ENCODE measurements at places on chromosomes 2 and 18. TPM values are rescaled to one million over a fixed set of nuclear protein-coding genes. Genes with fewer than 3 reads are reported as not detected.

EMILIN2 gene
- total RNA-seq: 10.6 TPM

DNA sequence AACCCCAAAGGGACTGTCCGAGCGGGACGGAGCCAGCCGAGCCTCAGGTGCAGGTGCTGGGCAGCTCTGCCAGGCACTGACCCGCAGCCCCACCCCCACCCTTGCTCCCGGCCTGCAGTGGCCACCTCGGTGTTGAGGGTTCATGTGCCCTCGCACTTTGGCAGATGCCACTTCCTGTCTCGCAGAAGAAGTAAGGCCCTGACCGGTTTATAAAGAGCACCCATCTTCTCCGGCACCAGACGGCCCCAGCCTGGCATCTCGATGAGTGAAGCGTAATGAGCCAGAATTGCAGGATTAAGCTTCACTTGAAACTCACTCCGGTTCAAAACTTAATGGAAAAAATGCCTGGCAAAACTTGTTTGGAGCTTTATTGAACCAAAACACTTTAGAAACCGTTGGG is 10.9 kb upstream of the NFATC1 start:
- H3K36me3 ChIP-seq: no peaks in the 10 kb centered on the region
- no peak overlapping the region for H3K4me3 ChIP-seq
- H3K4me1 ChIP-seq: no peaks in the 10 kb centered on the region
- H3K27me3 ChIP-seq: peaks cover 19% of the 10 kb centered on the region
- no peak for DNase-seq

GPR39 gene
- total RNA-seq: 14.5 TPM

CRYGA gene
- not detected for total RNA-seq

DNA sequence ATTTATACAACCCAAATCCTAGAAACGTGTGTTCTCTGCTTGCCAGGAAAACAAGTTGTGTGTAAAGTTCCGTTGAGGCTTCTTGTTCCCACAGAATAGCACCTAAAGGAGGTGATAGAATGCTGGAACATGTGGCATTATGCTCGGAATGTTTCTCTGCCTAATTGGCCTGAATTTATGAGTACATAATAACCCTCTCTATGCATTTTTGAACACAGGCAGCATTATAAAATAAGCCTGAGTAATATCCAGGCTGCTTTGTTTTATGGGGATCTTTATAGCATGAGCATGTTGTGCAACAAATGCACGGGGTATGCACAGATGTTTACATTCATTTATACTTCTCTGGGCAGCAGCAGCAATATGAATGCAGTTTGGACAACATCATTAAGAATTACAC is 385.7 kb downstream of the MBD2 start:
- no peaks in the 10 kb centered on the region for H3K36me3 ChIP-seq
- H3K4me3 ChIP-seq: no peak overlapping the region
- H3K27ac ChIP-seq: no peak overlapping the region
- no peaks in the 10 kb centered on the region for H3K27me3 ChIP-seq

MRPL33 gene
- total RNA-seq: 206 TPM

CHST10 gene
- total RNA-seq: 14.3 TPM

GKN1 gene
- 0.53 TPM for total RNA-seq

DNA sequence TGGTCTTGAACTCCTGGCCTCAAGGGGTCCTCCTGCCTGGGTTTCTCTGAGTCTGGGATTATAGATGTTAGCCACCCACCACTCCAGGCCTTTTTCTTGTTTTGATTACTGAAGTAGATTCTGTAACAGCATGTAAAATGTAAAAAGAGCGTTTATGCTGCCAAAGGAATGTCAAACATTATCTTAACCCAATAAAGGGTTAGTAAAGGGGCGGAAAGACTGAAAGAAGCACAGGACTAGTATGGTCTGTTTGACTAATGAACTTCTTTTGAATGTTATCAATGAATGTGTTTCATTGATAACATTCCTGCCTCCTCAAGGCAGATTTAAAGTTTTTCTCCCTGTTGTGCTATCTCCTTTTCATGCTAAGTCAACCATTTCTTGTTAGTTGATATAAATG is 29.4 kb downstream of the GPD2 start:
- H3K27ac ChIP-seq: peak overlapping the region; percentile 59
- H3K4me3 ChIP-seq: no peak overlapping the region
- no peaks in the 10 kb centered on the region for H3K27me3 ChIP-seq
- H3K36me3 ChIP-seq: no peaks in the 10 kb centered on the region
- H3K4me1 ChIP-seq: peaks cover 28% of the 10 kb centered on the region

CD8A gene
- total RNA-seq: not detected

GATA6 gene
- 125 TPM for total RNA-seq

TNFRSF11A gene
- total RNA-seq: 11.0 TPM

GRCh38 chr2:27808418-27808817 is 36.9 kb downstream of the MRPL33 start:
- H3K4me3 ChIP-seq: no peak overlapping the region
- no peaks in the 10 kb centered on the region for H3K27me3 ChIP-seq
- H3K36me3 ChIP-seq: no peaks in the 10 kb centered on the region
- H3K4me1 ChIP-seq: no peaks in the 10 kb centered on the region
- H3K27ac ChIP-seq: no peak overlapping the region
- no peak for DNase-seq

CHCHD5 gene
- 19.1 TPM for total RNA-seq

PRKCE gene
- 6.1 TPM for total RNA-seq

- no peak for DNase-seq
- peaks cover 5% of the 10 kb centered on the region for H3K27me3 ChIP-seq
- H3K27ac ChIP-seq: no peak overlapping the region
These were observed 168.6 kb downstream of the KLHL29 start for GRCh38 chr2:23553561-23553960.

DNA sequence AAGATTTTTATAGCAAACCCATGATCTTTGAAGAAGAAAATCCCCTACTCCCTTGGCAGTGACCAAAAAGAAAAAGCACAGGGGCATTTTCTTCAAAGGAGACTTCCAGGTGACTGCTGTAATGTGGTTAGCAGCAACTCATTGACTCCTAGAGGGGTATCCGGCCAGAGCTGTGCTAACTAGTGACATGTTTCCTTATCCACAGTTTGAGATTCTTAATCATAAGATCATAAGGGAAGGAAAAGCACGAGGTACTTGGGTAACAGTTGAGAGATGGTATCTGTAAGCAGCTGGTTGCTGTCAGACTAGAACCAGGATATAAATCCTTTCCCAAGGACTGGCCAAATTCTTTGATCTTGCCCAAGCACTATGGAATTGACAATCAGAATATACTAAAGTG is 124.7 kb downstream of the MREG start:
- no peak for DNase-seq
- H3K4me3 ChIP-seq: no peak overlapping the region
- peaks cover 6% of the 10 kb centered on the region for H3K4me1 ChIP-seq
- no peak overlapping the region for H3K27ac ChIP-seq

NAPG gene
- 42.1 TPM for total RNA-seq

TXNL1 gene
- 74.7 TPM for total RNA-seq

- DNase-seq: no peak
- no peak overlapping the region for H3K4me3 ChIP-seq
- H3K27me3 ChIP-seq: peaks cover 99% of the 10 kb centered on the region
- H3K4me1 ChIP-seq: peaks cover 6% of the 10 kb centered on the region
- no peaks in the 10 kb centered on the region for H3K36me3 ChIP-seq
- H3K27ac ChIP-seq: no peak overlapping the region
These were observed 3.3 kb downstream of the PAX3 start for GRCh38 chr2:222295368-222296062.

DNA sequence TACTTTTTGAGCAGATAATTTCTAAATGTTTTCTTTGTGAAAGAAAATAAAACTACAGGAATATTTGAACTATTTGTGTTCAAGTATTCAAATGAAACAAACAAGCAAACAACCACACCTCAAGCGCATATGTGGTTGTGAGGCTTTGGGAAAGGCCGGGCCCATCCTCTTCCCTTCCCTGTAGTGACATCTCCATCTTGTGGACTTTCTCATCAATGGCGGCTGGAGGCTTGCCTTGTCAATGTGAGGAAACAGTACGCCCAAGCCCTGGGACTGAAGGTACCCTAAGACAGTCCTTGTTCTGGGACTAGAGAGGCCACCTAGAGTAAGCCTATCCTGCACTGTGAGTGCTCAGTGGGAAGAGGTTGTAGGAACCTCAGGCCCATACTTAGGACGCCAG is 166.8 kb downstream of the TPGS2 start:
- no peak overlapping the region for H3K4me3 ChIP-seq
- no peaks in the 10 kb centered on the region for H3K27me3 ChIP-seq

GRCh38 chr18:56841836-56842235 is 190.7 kb downstream of the WDR7 start:
- no peaks in the 10 kb centered on the region for H3K27me3 ChIP-seq
- no peaks in the 10 kb centered on the region for H3K36me3 ChIP-seq
- H3K4me1 ChIP-seq: no peaks in the 10 kb centered on the region
- H3K27ac ChIP-seq: no peak overlapping the region
- no peak overlapping the region for H3K4me3 ChIP-seq
- no peak for DNase-seq

GRCh38 chr18:28005164-28005563 is 171.8 kb downstream of the CDH2 start:
- no peaks in the 10 kb centered on the region for H3K4me1 ChIP-seq
- DNase-seq: no peak
- H3K36me3 ChIP-seq: no peaks in the 10 kb centered on the region
- H3K27ac ChIP-seq: no peak overlapping the region
- no peaks in the 10 kb centered on the region for H3K27me3 ChIP-seq

- no peak overlapping the region for H3K4me3 ChIP-seq
- DNase-seq: peak; percentile 36
- no peaks in the 10 kb centered on the region for H3K27me3 ChIP-seq
- H3K27ac ChIP-seq: peak overlapping the region; percentile 55
These were observed 4.7 kb downstream of the EPG5 start for GRCh38 chr18:45962461-45962860.

- peaks cover 6% of the 10 kb centered on the region for H3K4me1 ChIP-seq
- H3K27me3 ChIP-seq: no peaks in the 10 kb centered on the region
- H3K27ac ChIP-seq: no peak overlapping the region
- DNase-seq: no peak
These were observed 198.2 kb downstream of the TGIF1 start for GRCh38 chr18:3648200-3648599.

GRCh38 chr2:226656367-226656766 is 143.3 kb downstream of the IRS1 start:
- no peaks in the 10 kb centered on the region for H3K36me3 ChIP-seq
- peak overlapping the region; percentile 4 for H3K27ac ChIP-seq
- H3K27me3 ChIP-seq: no peaks in the 10 kb centered on the region
- no peak overlapping the region for H3K4me3 ChIP-seq

DNA sequence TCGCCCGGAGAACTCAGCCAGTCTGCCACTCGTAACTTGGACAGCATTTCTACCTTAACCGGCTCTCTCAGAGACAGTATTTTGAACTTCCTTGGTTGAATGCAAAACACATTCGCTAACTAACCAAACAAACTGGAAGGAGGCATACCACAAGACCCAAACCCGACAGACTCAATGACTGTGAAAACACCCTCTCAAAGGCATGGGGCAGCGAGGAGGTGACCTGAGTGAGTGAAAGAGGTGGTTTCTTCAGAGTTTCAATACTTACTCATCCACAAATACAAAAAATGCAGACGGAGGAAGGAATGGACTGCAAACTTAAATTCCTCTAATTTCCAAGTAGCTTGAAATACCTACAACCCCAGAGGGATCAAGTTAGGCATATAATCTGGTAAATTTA is 132.9 kb downstream of the GAREM1 start:
- H3K4me1 ChIP-seq: no peaks in the 10 kb centered on the region
- no peak overlapping the region for H3K4me3 ChIP-seq
- no peaks in the 10 kb centered on the region for H3K36me3 ChIP-seq
- no peaks in the 10 kb centered on the region for H3K27me3 ChIP-seq
- no peak overlapping the region for H3K27ac ChIP-seq

DNA sequence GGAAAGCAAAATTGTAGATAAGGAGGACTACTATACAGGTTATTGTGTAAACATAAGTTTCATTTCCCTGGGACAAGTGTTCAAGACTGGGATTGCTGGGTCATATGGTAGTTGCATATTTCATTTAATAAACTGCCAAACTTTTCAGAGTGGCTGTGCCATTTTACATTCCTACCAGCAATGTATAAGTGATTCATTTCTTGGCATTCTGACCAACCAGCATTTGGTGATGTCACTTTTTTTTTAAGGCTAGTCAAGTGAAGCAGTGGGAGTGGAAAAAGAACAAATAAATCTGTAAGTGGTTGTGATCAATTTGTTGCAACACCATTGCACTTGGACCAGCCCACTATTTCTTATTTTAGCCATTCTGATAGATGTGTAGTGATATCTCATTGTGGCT is 5.2 kb upstream of the CHCHD5 start:
- no peaks in the 10 kb centered on the region for H3K27me3 ChIP-seq
- H3K4me1 ChIP-seq: peaks cover 7% of the 10 kb centered on the region
- DNase-seq: no peak
- H3K36me3 ChIP-seq: no peaks in the 10 kb centered on the region

GRCh38 chr2:175147186-175147585 is 20.8 kb downstream of the ATF2 start:
- DNase-seq: no peak
- no peak overlapping the region for H3K27ac ChIP-seq
- no peaks in the 10 kb centered on the region for H3K27me3 ChIP-seq
- no peaks in the 10 kb centered on the region for H3K4me1 ChIP-seq

KCNS3 gene
- 5.1 TPM for total RNA-seq

DNA sequence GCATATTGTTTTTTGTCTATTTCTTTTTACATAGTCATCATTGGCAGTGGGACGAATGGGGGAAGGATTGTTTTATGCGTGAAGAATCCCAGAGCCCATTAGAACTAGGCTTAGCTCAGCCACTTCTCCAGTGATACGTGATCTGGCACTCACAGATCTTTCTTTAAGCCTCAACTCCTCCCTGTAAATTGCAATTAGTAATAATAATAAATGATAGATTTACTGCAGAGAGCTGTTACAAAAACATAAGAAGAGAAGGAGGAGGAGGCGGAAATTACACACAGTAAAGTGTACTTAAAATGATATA is 629.3 kb downstream of the NRXN1 start:
- no peak for DNase-seq
- no peaks in the 10 kb centered on the region for H3K27me3 ChIP-seq
- no peaks in the 10 kb centered on the region for H3K36me3 ChIP-seq
- peaks cover 4% of the 10 kb centered on the region for H3K4me1 ChIP-seq
- H3K27ac ChIP-seq: no peak overlapping the region

GRCh38 chr2:221551864-221552263 is 20.2 kb downstream of the EPHA4 start:
- H3K27me3 ChIP-seq: no peaks in the 10 kb centered on the region
- H3K36me3 ChIP-seq: no peaks in the 10 kb centered on the region

SERPINB3 gene
- 0.17 TPM for total RNA-seq

GRCh38 chr2:61135510-61135909 is 26.5 kb upstream of the C2orf74 start:
- no peak overlapping the region for H3K4me3 ChIP-seq
- H3K36me3 ChIP-seq: no peaks in the 10 kb centered on the region

GRCh38 chr2:151983221-151983620 is 115.6 kb downstream of the CACNB4 start:
- DNase-seq: no peak
- no peaks in the 10 kb centered on the region for H3K4me1 ChIP-seq
- no peaks in the 10 kb centered on the region for H3K27me3 ChIP-seq
- no peaks in the 10 kb centered on the region for H3K36me3 ChIP-seq

DNA sequence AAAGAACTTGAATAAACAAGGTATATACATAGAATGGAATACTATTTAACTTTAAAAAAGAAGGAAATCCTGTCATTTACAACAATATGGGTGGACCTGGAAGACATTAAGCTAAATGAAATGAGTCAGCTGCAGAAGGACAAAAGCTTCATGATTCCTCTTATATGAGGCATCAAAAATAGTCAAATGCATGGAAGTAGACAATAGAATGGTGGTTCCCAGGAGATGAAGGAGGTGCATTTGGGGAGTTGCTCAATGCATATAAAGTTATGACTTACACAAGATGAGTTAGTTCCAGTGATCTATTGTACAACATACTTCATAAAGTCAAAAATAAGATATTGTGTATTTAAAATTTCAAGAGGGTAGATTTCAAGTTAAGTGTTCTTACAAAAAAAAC is 426.1 kb upstream of the UBE2E3 start:
- H3K27me3 ChIP-seq: no peaks in the 10 kb centered on the region
- no peak overlapping the region for H3K4me3 ChIP-seq
- no peak overlapping the region for H3K27ac ChIP-seq
- no peaks in the 10 kb centered on the region for H3K36me3 ChIP-seq
- H3K4me1 ChIP-seq: no peaks in the 10 kb centered on the region

ANKRD29 gene
- 17.4 TPM for total RNA-seq
